ENCODE measurements at places on chromosomes 7 and 10.

GRCh38 chr7:17910377-17910776 is 29.9 kb downstream of the SNX13 start:
- DNase-seq = no peak

DNA sequence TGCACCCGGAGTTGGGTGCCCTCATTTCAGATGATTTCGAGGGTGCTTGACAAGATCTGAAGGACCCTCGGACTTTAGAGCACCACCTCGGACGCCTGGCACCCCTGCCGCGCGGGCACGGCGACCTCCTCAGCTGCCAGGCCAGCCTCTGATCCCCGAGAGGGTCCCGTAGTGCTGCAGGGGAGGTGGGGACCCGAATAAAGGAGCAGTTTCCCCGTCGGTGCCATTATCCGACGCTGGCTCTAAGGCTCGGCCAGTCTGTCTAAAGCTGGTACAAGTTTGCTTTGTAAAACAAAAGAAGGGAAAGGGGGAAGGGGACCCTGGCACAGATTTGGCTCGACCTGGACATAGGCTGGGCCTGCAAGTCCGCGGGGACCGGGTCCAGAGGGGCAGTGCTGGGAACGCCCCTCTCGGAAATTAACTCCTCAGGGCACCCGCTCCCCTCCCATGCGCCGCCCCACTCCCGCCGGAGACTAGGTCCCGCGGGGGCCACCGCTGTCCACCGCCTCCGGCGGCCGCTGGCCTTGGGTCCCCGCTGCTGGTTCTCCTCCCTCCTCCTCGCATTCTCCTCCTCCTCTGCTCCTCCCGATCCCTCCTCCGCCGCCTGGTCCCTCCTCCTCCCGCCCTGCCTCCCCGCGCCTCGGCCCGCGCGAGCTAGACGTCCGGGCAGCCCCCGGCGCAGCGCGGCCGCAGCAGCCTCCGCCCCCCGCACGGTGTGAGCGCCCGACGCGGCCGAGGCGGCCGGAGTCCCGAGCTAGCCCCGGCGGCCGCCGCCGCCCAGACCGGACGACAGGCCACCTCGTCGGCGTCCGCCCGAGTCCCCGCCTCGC is at the start of gene EGFR:
Gene EGFR (plus strand): TSS at position 657 of the 830 bp plus-strand sequence. CDS start 261 bp downstream, outside the sequence.
- no peak for DNase-seq

DNA sequence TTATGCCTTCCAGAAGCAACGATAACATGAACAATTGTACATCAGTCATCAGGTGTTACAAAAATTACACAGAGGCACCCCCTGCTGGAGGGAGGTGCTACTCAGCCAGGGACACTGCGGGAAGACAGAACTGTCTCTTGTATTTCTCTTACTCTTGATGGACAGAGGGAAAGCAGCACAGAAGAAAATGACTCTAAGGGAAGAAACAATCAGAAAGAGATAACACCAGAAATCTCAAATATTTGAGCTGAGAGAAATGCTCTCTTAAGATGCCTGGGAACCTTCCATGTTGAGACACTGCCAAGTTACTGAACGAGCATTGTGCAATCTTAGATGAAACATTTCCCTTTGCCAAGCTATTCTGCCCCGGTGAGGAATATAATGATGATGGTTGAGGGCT is 227.6 kb upstream of the NPSR1 start:
- DNase-seq = no peak

GRCh38 chr7:107502797-107503196 is 32.9 kb downstream of the GPR22 start:
- no peak for DNase-seq

Measured in stimulated activated CD8-positive, alpha-beta memory T cell treated with anti-CD3 and anti-CD28 coated beads, Interleukin-4, amount 100 ng/mL, for 48 hours (primary cell).